ENCODE measurements at places on chromosomes 5 and 9.

DNA sequence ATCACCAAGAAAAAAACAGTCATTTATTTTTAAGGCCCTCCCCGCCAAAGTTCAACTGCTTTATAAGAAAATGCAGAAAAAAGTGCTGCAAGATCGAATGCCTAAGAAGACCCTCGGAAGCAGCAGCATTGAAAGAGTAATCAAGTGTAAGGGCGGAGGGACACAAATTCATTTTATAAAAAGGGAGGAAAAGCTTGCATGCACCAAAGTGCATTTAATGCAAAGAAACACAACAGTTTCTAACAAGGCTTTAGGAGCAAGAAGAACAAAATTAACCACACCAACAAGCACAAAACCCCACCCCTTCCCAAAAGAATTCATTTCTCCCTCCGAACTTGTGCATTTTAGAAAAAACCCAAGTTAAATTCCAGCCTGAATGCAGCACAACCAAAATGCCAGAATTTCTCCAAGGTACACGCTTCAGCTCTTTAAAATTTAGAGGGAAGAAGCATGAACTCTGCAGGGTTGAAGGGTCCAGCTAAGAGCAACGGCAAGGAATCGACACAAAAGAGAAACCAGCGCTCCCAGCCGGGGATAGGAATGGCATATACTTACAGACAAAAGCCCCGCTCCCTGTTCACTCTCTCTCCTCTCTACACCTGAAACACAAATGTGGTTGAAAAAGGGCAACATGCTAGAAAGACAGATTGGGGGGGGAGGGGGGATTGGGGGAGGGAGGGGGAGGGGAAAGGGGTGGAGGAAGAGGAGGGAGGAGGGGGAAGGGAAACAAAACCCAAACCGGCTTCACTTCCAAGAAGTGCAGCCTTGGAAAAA is at the start of gene NREP:
TSS of gene NREP (minus strand) at position 614 of the 774 bp plus-strand sequence. CDS start 1,422 bp downstream, outside the sequence.
- no peak for DNase-seq

GRCh38 chr5:159669559-159669958 is 246.7 kb upstream of the ADRA1B start:
- no peak for DNase-seq

- DNase-seq: no peak
Observed at GRCh38 chr5:10459080-10460055, 17.7 kb downstream of the ROPN1L start.

- DNase-seq: no peak
Observed at GRCh38 chr5:150077060-150077459, 9.3 kb downstream of the CSF1R start.

- DNase-seq: no peak
Observed at GRCh38 chr5:104363567-104363966, 801.0 kb upstream of the NUDT12 start.

GRCh38 chr9:87857141-87857947 is 25.3 kb upstream of the SPATA31E1 start:
- no peak for DNase-seq

- DNase-seq: no peak
Observed at GRCh38 chr5:34491251-34491620, 164.9 kb upstream of the RAI14 start.

DNA sequence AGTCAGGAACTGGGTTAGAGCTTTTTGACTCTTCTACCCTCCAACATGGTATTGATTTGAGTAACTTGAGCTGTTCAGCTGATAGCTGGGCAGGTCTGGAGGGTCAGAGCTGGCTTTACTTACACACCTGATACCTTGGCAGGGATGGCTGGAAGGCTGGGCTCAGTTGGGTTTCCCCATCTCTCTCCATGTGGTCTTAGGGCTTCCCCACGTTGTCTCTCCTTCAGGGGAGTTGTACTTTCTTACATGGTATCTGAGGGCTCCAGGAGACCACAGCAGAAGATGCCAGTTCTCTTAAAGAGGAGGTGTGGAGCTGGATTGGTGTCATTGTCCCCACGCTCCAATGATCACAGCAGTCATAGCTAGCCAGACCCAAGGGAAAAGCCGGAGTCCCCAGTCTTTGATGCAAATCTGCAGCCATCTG is 25.6 kb downstream of the ISOC1 start:
- DNase-seq: no peak

DNA sequence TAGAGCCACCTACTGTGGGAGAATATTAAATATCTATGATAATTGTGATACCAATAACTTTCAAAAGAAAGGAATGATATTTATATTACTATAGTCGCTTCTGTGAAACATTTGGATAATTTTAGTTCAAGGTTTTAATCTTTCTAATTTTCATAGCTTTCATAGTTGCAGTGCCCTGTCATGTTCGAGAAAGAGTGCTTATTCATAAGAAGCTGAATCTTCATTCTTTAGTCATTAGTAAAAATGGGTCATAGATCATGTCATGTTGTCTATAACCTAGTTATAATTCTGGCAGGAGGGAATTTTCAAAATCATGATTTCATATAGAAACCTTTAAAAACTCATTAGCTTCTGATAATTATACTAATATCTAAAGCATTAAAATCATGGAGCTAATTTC is 685.6 kb downstream of the CETN3 start:
- DNase-seq: no peak

GRCh38 chr9:136996361-136997292 is at the start of gene CLIC3:
TSS of gene CLIC3 (minus strand) at chr9:136996568. CDS start at chr9:136996543, 25 bp downstream.
- no peak for DNase-seq

DNA sequence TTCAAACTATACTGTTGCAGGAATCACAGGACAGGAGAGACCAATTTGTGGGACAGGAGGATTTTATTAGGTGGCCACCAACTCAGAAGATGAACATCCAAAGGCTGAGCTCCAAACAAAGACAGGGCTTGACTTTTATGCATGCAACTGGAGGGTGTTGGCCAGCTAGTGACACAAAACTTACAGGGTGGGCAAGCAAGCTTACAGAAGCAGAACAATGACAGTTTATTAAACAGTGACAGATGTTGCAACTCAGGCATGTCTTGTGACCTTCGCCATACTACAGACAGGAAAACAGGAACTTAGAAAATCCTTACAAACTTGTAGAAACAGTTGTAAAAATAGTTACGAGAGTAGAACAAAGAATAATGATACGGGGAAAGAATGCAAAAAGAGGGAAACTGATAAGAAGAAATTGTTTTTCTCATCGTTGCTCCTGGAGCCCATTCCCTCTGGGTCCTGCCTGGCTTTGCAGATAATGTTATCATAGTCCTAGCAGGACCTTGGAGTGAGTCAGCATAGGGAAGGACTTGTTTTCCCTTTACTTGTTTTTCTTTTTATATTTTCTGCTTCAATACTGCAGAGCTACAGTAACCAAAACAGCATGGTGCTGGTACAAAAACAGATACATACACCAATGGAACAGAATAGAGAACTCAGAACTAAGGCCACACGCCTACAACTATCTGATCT is 2083.0 kb upstream of the ACO1 start:
- DNase-seq: no peak

Measured in stimulated activated CD4-positive, alpha-beta T cell treated with anti-CD3 and anti-CD28 coated beads, Interleukin-1b, Interleukin-23, amount 100 ng/mL, for 1 hour (primary cell).